ENCODE measurements at places on chromosomes 6 and 20.

- DNase-seq = no peak
Observed at GRCh38 chr6:162736961-162737360, 9.2 kb downstream of the PACRG start.

DNA sequence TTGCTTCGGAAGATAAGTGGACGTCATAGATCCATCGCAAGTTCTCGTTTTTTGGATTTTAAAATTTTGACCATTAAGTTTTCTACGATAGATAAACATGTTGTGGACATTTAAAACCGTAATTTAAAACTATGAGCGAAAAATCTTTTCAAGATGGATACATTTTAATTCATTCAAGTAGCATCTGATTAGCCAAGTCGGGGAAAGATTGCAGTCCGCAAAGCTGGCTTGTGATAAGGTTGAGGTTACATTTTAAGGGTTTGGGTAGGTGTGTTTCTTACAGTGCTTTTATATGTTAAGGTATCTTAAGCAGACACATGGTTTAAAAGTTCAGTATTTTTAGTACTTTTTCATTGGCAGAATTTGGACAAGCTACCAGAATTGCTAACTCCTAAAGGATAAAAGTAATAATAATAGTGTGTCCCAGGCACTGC, 1.2 kb downstream of the WTAP start:
- DNase-seq = no peak

- DNase-seq = no peak
Observed at GRCh38 chr6:170022827-170023619, 267.9 kb downstream of the DLL1 start.

DNA sequence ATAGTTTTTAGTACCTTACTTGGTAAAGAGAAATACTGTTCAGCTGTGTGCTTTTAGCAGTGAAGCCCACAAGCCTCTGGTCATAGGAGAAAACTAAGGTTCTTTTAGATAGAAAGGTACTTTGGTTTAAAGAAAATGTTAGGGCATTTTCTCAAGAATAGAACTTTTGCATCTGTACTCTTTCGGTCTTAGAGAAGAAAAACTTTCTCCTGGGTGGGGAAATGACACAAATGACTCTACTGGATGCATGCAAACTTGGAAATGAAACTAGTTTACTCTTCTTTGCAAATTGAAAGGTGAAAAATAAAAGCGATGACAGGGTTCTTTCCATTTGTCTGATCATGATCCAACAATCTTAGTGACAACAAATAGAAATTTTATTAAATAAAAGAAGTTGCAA, 2.1 kb upstream of the TMEM217 start:
- no peak for DNase-seq

GRCh38 chr6:89320012-89320559, 5.0 kb upstream of the GABRR2 start:
- no peak for DNase-seq

DNA sequence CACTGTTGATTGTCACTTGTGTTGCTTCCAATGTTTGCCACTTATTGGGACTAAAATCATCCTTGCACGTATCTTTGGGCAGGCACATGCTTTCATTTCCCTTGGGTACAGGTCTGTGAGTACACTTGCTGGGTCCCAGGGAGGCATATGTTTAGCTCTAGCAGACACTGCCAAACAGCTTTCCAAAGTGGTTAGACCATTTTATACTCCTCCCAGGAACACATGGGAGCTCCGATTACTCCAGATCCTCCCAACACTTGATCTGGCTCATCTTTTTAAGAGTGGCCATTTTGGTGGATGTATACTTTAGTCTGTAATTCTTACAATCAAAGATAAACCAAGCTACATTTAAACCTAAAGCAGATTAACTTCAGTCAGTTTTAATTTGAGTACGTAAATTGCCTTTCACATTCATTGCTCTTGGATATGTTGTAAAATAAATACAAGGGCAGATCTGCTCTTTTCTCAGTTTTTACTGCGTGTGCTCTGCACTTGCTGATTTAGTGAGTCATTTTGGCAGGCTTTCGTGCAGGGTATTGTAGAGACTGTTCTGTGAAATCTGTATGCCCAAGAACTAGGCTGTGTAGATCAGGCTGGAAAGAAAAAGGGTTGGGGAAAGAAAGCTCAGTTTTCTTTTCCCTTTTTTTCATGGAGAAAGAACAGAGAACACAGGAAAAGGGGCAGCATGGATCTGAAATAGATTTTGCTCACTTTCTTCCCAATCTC, 19.5 kb downstream of the SLC22A1 start:
- DNase-seq = no peak

All from RCC 7860 (cell line).